H4 (cell line): ENCODE measurements at places on chromosomes 3 and 15.
A peak's percentile ranks its signal among the peaks of the same experiment; 100 is the strongest.

- DNase-seq: no peak
Observed at GRCh38 chr15:41691471-41691870, 31.3 kb downstream of the MGA start.

- no peak for DNase-seq
Observed at GRCh38 chr3:45950131-45950530, 6.9 kb downstream of the CXCR6 start.

GRCh38 chr3:160409812-160410610 is 10.6 kb downstream of the SMC4 start:
- DNase-seq: no peak

DNA sequence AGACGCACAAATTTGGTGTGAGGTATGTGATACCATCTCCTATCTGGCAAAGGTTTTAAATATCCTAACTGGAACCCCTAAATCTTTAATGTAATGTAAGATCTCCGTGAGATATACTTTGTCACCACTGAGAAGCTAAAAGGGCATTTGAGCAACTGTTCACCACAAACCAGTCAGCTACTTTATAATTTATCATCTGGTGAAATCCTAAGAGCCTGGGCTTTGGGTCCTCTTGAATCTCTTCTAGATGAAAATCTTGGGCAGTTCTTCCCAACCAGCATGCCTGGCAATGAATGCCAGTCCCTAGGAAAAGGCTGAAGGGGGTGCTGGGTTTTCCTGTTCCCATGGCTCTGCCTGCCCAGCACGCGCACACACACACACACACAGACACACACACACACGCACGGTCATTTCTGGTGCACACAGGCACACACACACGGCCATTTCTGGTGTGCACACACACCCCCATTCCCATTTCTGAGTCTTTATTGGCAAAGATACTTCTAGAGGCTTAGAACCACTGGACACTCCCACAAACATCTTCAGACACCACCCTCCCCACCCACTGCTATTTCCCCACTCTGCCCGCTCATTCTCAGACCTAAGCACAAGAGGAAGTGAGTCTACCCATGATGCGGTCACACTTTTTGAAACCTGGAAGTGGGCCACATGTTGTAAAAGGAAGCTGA is 72.6 kb downstream of the MYO1E start:
- peak; percentile 96 for DNase-seq

GRCh38 chr15:59295261-59296001 is 77.2 kb downstream of the MYO1E start:
- DNase-seq: no peak

DNA sequence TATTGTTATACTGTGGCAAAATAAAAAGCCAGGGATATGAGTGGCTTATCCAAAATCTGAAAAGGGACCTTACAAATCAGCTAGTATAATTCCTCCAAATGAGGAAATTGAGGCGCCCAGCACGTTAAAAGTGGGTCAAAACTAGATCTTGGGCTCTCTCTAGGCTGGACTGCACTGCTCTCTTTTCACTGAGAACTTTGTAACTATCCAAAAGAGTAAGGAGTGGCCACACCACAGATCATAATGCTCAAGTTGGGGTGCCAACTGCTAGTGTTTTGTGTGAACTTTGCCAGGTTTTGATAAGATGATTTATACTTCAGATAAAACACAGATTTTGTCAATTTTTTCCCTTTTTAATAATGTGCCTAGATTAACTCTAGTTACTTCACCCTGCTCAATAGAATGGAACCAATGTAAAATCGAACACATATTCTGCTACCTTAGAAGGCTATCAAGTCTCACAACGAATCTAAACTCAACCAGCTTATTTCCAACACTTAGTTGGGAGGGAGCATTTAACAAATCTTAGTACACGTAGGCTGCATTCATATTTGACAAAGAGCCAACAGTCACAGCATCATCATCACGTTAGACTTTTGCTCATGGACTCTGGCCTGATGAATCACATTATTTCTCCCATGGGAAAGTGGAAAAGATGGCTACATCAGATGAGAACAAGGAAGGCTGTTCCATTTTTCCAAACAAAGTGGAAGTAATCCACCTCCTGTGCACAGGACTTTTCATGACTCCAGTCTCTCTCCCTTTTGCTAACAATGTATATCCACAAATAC is 64.4 kb downstream of the ABI3BP start:
- DNase-seq: no peak
